T-helper 17 cell (primary cell): ENCODE measurements at places on chromosomes 16 and 17.

DNA sequence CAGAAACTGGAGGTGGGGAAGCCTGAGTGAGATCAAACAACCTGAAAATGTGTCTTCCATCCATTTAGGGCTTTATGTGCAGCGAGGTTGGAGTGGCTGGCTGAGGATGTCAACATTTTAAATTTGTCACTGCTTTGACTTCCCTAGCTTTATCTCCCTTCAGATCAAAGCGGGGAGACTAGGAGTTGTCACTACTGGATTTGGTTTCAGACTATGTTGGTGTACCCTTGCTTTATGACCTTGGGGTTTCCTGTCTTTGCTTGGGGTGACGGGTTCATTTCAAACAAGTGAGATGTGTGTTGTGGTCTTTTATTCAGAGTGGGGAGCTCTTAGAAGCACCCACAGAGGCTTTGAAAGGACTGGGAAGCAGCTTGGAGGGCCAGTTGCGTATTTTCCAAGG, 25.6 kb downstream of the MSI2 start:
- DNase-seq = no peak

- no peak for DNase-seq
These were observed 21.4 kb downstream of the ADAM11 start for GRCh38 chr17:44780161-44780560.

- no peak for DNase-seq
These were observed 15.7 kb downstream of the SLC52A1 start for GRCh38 chr17:5019475-5019956.

DNA sequence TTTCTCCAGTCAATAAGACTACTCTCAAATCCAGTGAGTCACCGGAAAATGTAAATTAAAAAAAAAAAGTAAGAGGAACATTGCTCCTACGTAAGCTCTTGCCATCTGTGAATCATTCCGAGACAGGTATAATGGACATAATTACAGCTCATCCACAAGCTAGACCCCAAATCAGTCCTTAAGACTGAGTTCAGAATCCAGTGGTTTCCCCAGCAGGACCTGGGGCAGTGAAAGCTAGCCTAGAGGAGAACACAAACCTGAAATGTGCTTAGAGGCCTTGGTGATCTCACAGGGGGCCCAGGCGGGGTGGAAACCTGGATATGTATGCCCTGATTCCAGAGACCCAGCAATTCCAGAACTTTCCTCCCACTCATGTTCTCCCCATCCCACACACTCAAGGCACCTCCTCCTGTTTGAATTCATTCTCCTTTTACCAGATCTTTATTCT, 132.0 kb downstream of the COPRS start:
- no peak for DNase-seq

- DNase-seq = no peak
These were observed 16.4 kb upstream of the CUEDC1 start for GRCh38 chr17:57971572-57971971.

DNA sequence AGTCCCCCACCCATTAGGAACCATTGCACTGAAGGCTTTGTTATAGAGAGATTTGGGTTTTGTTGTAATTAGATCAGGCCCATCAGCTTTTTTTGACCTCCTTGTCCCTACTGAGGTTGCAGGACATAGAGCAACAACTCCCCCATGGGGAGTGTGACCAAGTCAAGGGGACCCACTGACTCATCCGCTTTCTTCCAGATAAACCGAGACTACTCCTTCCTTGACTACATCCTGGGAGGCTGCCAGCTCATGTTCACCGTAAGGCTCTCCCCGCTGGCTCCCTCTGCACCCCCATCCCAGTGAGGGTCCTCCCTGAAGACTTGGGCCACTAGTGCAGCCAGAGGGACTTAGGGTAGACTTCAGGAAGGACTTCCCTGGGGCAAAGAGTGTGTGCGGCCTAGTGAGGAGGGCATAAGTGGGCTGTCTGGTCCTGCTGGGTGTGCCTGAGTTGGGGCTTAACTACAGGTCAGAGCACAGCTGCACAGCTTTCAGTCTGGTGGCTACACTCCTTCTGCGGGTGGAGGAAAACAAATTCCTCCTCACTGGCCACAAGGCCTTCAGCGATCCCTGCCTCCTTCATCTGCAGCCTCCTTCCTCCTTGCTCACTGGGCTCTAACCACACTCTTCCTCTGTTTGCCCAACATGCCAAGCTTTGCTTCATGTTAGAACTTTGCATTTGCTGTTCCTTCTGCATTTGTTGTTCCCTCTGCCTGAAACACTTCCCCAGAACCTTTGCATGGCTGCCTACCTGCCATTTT, 31.0 kb downstream of the CPNE2 start:
- no peak for DNase-seq

DNA sequence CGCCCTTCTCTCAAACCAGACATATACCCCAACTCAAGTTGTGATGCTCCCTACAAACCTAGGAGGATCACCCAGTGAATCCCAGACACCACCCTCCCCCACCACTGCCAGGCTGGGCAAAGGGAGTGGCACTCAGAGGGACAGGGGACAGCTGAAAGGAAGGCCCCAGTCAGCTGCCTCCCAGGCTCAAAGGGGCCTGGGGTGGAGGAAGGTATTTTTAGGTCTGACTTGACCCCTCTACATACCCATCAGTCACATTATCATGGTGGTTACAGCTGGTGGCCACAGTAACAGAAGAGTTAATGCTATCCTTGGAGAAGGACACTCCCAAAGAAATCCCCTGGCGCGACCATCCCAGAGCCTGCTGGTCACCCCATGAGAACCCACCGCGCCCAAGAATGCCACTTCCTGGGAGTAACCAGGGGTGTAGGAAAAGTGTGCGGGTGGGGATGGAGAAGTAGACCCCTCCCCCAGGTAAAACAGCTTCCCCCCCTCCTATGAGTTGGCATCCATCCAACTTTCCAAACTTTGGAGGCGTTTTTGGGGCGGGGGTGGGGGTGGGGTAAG, 1.1 kb downstream of the CACNB1 start:
- DNase-seq = no peak

- no peak for DNase-seq
These were observed 2.8 kb upstream of the NAGPA start for GRCh38 chr16:5036228-5037156.

- no peak for DNase-seq
These were observed 291.1 kb downstream of the FOXL1 start for GRCh38 chr16:86869288-86870022.

DNA sequence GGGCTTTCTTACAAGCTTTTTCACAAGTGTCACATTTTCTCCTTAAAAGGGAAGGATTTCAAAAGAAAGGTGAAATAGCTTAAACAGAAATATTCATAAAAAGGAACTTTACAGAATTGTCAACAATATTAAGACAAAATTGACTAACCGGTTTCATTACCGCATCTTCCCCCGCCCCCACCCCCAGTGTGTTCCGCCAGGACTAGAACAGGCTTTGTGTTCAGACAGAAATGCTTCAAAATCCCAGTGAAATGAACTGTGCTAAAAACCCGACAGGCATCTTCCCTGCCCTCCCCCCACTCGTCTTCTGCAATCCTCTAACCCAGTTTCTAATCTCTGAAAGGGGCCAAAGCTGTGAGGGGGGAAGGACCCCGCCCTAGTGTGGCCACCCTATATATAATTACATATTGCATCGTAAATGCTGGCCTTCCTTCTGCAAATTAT, 990 bp upstream of the ROGDI start:
- no peak for DNase-seq

- peak; percentile 70 for DNase-seq
These were observed 4.4 kb downstream of the CD19 start for GRCh38 chr16:28935924-28936783.

- DNase-seq = no peak
These were observed 38.2 kb downstream of the IL4R start for GRCh38 chr16:27351989-27352388.

- DNase-seq = no peak
These were observed 25.3 kb downstream of the USP43 start for GRCh38 chr17:9670596-9670995.

GRCh38 chr16:23119570-23119969, 29.7 kb downstream of the USP31 start:
- no peak for DNase-seq

GRCh38 chr17:42553161-42553818, 567 bp downstream of the HSD17B1 start:
- no peak for DNase-seq

GRCh38 chr16:11084484-11084875, 140.1 kb downstream of the CLEC16A start:
- DNase-seq = no peak

- DNase-seq = no peak
These were observed 32.7 kb downstream of the ZNF207 start for GRCh38 chr17:32382526-32383223.

- DNase-seq = no peak
These were observed 9.4 kb upstream of the ATP2A3 start for GRCh38 chr17:3973495-3974137.

- DNase-seq = no peak
These were observed 2.4 kb downstream of the PFN1 start for GRCh38 chr17:4945944-4946280.

GRCh38 chr17:75498726-75499213, 16.6 kb downstream of the CASKIN2 start:
- DNase-seq = no peak

- no peak for DNase-seq
These were observed 42.7 kb downstream of the ATF7IP2 start for GRCh38 chr16:10428433-10429168.

DNA sequence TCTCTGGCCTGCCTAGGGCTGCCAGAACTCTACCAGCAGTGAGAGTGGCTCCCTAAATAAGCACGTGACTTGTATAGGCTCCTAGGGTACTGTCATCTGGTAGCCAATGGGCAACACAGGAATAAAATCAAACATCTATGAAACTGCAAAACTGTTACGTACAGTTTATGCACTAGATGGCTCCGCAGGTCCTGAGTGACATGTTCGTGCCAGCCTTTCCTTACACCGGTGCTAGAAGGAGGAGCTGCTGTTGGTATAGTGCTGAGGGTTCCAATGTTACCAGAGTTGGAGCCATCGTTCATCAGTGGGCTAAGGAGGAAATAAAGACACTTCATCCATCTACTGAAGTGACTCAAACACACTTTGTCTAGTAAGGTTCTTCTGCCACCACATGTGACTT, 63.2 kb upstream of the TRAP1 start:
- no peak for DNase-seq

DNA sequence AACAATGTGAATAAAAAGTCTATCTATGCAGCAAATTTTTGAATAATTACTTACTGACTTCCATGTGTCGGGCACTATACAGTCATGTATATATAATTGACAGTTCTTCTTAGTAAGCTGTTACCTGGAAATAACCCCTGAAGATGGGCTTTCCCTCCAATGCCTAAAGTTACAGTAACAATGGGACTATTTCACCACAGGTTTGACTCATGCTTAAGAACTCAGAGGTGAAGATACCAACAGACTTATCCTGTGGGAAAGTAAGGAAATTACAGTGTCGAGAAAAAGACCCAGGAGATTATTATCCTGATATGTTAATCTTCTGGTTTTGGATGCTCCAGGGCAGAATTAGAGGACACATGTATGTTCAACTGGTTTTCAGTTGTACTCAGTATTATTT, 601.5 kb upstream of the SOX9 start:
- DNase-seq = no peak

GRCh38 chr17:68763562-68763961, 162.4 kb upstream of the FAM20A start:
- DNase-seq = no peak

- no peak for DNase-seq
These were observed 8.0 kb upstream of the STX4 start for GRCh38 chr16:31025339-31025738.

DNA sequence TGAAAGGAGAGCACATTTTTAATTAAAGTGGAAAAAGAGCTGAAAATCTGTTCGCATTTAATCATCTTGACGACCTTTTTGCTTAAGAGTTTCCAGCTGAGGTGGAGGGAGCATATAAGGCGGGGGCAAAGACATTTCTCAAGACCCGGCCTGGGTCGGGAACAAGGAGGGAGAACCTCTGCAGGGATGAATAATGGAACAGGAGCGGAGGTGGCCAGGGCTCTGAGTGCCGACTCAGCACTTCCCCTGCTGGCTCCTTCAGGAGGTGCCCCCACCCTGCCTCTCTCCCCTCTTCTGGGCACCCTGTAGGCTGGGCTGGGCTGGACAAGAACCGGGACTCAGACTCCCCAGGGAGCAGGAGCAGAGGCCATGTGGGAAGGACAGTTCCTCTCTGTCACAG, 7.9 kb upstream of the NGFR start:
- no peak for DNase-seq

- no peak for DNase-seq
These were observed 652 bp downstream of the VPS35L start for GRCh38 chr16:19555938-19556771.

DNA sequence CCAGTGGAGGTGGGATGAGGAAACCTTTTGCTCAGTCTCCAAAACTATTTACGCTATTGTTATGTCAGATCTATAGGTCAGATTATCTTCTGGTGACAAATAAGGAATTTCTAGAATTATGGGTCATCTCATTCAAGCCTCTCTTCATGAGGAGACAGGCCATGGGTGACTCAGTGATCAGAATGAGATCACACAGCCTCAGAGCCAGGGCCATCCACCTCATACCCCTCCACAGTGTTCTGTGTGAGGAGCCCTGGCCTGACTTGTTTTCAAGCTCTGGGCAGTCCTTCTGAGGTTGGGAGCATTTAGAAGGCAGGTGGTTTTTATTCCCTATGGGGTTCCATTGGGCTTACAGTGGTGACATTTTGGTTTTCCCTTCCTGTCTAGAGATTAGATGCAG, 26.5 kb downstream of the YPEL2 start:
- no peak for DNase-seq

- no peak for DNase-seq
These were observed 244.1 kb downstream of the PHKB start for GRCh38 chr16:47705266-47705665.

GRCh38 chr17:31580706-31581490, 189.4 kb downstream of the RAB11FIP4 start:
- DNase-seq = no peak

DNA sequence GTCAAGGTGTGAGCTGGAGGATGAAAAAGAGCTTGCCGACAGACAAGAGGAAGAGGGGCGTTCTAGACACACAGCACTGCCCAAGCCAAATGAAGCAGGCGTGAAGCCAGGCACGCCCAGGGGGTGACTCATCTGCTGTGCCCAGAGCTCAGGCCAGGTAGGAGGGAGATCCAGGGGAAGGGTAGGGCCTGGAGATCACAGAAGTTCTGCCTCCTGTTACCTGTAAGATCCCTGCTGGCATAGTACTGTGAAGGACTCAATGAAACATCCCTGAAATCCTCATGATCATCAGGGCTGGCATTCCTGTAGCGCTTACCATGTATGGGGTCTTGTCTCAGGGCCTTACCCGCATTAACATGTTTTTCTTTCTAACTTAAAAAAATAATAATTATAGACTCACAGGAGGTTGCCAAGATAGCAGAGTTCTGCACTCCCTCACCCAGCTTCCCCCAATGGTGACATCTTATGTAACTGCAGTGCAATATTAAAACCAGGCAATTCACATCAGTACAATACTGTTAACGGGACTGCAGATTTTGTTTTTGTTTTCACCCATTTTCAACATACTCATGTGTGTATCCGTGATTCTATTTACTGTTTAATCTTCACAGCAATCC, 158.6 kb downstream of the XYLT1 start:
- DNase-seq = no peak

DNA sequence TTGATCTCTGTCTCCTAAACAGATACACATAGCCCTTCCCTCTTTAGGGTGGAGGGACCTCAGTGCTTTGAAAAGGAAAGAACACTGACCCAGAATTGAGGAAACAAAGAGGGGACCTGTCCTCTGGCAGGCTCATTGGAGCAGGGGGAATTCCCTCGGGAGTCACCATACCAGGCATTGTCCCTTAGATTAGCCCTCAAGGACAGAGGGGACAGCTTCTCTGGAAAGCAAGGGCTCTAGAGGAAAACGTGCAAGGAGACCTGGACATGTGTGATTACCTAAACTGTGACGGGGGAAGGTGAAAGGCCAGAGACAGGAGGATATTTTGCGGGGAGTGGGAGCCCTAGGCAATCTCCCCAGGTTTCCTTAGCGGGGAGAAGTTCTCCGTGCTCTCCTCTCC, 7.6 kb upstream of the FZD2 start:
- no peak for DNase-seq
